Panc1 (cell line): ENCODE measurements at places on chromosomes 4 and X. TPM values are rescaled to one million over a fixed set of nuclear protein-coding genes. Genes with fewer than 3 reads are reported as not detected.

CENPC gene
- 10.1 TPM for total RNA-seq

- no peaks in the 10 kb centered on the region for H3K27me3 ChIP-seq
- H3K4me1 ChIP-seq: peaks cover 25% of the 10 kb centered on the region
- H3K36me3 ChIP-seq: no peaks in the 10 kb centered on the region; the same call in 1 of the 2 replicates
- peak overlapping the region; percentile 75 for H3K27ac ChIP-seq
Measured at GRCh38 chr4:150231107-150231770, 153.0 kb downstream of the DCLK2 start.

KLB gene
- total RNA-seq: not detected

CSAG1 gene
- total RNA-seq: not detected

DNA sequence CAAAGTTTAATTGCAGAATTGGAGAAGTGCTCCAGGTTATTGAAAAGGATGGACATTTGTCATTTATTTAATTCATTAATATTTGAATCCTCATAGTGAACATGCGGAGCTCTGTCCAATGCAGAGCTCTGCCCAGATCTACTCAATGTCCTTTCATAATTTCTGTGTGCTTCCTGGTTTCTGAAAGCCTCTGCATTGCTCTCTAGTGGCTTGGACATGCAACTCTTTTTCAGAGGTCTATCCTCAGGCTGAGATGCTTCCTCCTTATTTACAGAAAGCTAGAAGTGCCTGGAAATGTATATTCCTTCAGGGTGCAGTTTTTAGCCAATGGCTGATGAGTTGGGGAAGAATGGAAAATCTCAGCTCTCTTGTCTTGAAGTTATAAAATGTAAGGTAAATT, 786.1 kb upstream of the AADAT start:
- H3K4me3 ChIP-seq: no peak overlapping the region
- H3K27ac ChIP-seq: no peak overlapping the region
- DNase-seq: no peak
- no peaks in the 10 kb centered on the region for H3K36me3 ChIP-seq

PRRG1 gene
- total RNA-seq: 8.6 TPM

DNA sequence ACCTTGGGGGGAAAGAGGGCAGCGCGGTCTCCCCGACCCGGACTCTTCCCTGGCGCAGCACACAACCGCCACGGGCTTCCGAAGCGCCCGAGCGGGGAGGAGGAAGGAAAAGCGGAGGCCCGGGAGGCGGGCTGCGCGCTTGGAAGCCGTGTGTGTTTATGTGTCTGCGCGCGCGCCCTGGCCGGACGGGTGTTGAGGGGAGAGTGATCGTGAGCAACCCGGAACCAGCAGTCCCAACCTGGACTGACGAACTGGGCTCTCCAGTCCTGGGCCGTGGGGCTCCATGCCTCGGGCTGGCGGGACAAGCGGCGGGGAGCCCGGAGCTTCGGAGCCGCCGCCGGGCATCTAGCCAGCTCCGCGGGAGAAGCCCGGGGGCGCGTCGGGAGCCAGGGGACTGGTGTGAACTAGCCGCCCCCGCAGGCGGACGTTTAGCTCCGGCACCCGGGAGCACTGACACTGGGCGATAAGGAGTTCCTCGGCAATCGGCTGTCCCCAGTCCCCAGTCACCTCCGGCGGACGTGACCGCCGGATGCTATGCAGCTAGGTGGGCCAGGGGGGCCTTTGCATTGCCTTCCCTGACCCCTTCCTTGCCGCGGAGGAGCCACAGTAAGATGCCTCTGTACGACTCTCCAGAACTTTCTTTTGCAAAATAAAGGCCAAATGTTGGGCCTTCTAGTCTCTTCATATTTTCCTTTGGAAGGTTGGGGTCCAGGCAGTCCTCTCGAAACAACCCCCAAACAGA, 74.8 kb upstream of the BCOR start:
- H3K27ac ChIP-seq: peak overlapping the region; percentile 89
- peaks cover 12% of the 10 kb centered on the region for H3K4me1 ChIP-seq
- H3K27me3 ChIP-seq: no peaks in the 10 kb centered on the region
- no peak for DNase-seq

- no peak overlapping the region for H3K4me3 ChIP-seq
- H3K4me1 ChIP-seq: no peaks in the 10 kb centered on the region
- no peaks in the 10 kb centered on the region for H3K27me3 ChIP-seq
Measured at GRCh38 chr4:37279894-37280592, 35.5 kb downstream of the NWD2 start.

AMTN gene
- not detected for total RNA-seq

DNA sequence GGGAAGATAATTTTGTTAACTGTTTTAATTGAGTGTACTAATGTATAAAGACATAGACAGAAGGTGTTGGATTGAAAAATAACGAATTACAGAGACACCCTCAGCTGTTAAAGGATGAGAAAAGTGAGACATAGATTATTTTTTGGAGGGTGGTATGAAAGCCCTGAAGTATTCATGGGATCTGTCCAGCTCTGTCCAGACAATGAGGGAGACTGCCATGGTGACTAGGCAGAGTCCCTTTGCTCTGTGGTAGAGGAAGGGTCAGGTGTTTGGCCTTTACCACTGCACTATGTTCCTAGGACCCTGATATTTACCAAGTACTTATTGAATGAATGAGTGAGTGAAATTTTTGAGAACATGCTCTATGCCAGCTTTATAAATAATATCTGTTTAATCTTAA, 11.4 kb downstream of the FGF2 start:
- peaks cover 2% of the 10 kb centered on the region for H3K4me1 ChIP-seq
- H3K27ac ChIP-seq: no peak overlapping the region
- DNase-seq: no peak
- no peak overlapping the region for H3K4me3 ChIP-seq
- no peaks in the 10 kb centered on the region; the same call in 1 of the 2 replicates for H3K36me3 ChIP-seq

- H3K4me3 ChIP-seq: no peak overlapping the region
- H3K4me1 ChIP-seq: peaks cover 7% of the 10 kb centered on the region
- no peaks in the 10 kb centered on the region for H3K36me3 ChIP-seq
Measured at GRCh38 chrX:44432641-44433040, 89.2 kb upstream of the EFHC2 start.

RGN gene
- total RNA-seq: 3.4 TPM

- H3K4me1 ChIP-seq: no peaks in the 10 kb centered on the region
- no peak overlapping the region for H3K27ac ChIP-seq
- no peaks in the 10 kb centered on the region for H3K27me3 ChIP-seq
- DNase-seq: no peak
Measured at GRCh38 chr4:91502365-91502764, 801.4 kb upstream of the GRID2 start.

DNA sequence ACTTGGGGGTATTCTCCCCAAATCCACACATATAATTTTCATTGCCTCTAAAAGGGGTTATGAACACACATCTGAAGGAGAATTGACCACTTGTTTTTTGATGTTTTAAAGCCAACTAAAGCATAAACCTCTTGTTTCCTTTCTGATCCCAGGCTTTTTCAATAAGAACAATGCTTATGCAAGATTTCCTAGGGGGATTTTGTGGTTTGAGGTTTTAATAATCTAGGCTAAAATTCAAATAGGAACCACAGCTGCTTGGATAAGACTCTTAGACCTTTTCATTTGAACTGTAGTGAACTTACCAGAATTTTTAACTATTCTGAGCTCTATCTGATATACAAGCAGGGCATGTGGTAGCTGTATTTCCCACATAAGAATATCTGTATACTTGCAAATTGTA, 651.1 kb downstream of the ANKRD50 start:
- no peak for DNase-seq
- H3K27ac ChIP-seq: no peak overlapping the region; the same call in 1 of the 2 replicates
- no peak overlapping the region for H3K4me3 ChIP-seq
- no peaks in the 10 kb centered on the region; the same call in 1 of the 2 replicates for H3K4me1 ChIP-seq

- no peak overlapping the region for H3K4me3 ChIP-seq
- 0 out of 2 replicates have a peak, but pooled peaks cover 3% of the 10 kb centered on the region for H3K36me3 ChIP-seq
- H3K27ac ChIP-seq: no peak overlapping the region
- no peaks in the 10 kb centered on the region for H3K4me1 ChIP-seq
- DNase-seq: no peak
Measured at GRCh38 chrX:119411959-119412358, 12.8 kb downstream of the SLC25A43 start.

DNA sequence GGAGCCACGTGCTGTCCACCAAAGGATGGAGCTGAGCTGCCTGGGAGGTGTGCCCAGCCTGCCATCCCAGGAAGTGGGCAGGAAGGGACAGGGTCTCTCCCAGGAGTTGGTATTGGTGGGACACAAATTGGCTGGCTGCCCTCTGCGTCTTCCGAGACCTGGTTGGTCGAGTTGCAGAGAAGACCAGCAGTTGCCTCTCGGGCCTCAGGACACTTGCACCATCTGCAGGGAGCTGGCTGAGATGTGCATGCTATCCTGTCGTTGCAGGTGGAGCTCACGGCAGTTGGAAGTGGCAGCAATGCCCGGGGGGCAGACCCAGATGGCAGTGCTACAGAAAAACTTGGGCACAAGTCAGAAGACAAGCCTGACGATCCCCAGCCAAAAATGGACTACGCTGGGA, 30.2 kb downstream of the BCORL1 start:
- no peaks in the 10 kb centered on the region for H3K27me3 ChIP-seq
- H3K4me1 ChIP-seq: no peaks in the 10 kb centered on the region
- H3K27ac ChIP-seq: no peak overlapping the region
- no peak overlapping the region for H3K4me3 ChIP-seq

MAGEE2 gene
- not detected for total RNA-seq

DNA sequence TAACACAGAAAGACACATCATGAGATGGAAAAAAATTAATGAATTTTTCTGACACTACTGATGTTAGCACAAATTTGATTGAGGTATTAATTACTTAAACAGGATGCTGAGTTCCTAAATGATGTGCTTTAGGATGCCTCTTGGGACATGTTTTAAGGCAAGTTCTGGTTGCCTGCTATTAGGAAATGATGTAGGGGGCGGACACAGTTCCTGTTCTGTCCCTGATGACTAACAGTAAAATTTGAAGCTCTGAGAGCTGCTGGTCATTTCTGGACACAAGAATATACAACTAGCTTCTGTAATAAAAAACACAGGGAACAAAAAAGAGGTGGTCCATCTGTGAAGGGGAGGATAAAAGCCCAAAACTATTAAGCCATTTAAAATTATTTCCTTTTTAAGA, 163.2 kb upstream of the ETNPPL start:
- H3K4me3 ChIP-seq: no peak overlapping the region
- no peaks in the 10 kb centered on the region for H3K27me3 ChIP-seq
- DNase-seq: no peak
- H3K4me1 ChIP-seq: no peaks in the 10 kb centered on the region
- H3K36me3 ChIP-seq: no peaks in the 10 kb centered on the region

GRCh38 chr4:42492962-42493361, 95.7 kb downstream of the SHISA3 start:
- no peaks in the 10 kb centered on the region for H3K36me3 ChIP-seq
- H3K27me3 ChIP-seq: no peaks in the 10 kb centered on the region; the same call in 1 of the 2 replicates
- no peak overlapping the region for H3K4me3 ChIP-seq

GRCh38 chrX:29488919-29489318, 726.4 kb upstream of the MAGEB2 start:
- H3K27ac ChIP-seq: peak overlapping the region; percentile 23; the same call in 1 of the 2 replicates
- H3K27me3 ChIP-seq: no peaks in the 10 kb centered on the region
- H3K4me3 ChIP-seq: no peak overlapping the region
- no peak for DNase-seq

DNA sequence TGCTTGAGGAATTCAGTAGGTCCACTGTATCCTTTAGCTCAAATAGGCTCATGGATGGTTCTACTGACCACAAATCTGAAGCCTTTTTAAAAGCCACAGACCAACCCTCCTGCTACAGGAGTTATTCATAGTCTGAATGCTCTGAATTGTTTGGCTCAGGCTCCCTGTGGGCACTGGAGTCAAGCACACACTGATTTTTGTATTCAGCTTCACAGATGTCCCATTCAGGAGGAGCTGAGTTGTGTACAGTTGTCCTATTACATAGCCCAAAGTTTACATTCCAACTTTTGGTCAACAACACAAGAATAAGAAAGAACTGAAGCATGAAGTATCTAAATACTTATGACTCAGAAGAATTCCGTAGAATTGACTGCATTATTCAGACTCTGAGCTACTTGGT, 243.9 kb downstream of the UNC5C start:
- no peak overlapping the region for H3K4me3 ChIP-seq
- peak; percentile 47 for DNase-seq
- H3K4me1 ChIP-seq: peaks cover 7% of the 10 kb centered on the region
- no peaks in the 10 kb centered on the region for H3K36me3 ChIP-seq
- H3K27ac ChIP-seq: peak overlapping the region; percentile 88

DNA sequence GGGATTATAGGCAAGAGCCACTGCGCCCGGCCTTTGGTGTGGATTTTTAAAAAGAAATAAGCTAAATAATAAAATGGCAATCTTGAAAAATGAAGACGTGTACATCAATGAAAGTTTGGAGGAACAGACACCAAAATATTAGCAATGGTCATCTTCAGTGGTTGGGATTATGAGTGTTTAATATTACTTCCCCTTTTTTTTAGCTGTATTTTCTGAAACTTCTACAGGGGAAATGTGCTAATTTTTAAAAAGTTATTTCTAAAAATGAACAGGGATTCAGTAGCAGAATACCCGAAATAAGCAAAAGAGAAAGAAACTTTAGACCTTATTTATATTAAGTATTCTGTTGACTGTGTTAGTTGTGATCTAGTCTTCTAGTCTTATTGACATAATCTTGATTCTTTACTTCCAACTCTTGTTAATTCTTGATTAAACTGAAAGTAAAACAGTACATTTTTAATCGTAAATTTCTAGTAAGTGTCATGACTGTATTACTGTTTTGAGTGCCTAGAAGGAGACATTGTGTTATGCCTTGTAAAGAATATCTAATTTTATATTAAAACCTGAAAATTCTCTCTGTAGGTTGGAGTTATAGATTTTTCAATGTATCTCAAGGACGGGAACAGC, 51.3 kb downstream of the RUFY3 start:
- no peaks in the 10 kb centered on the region for H3K4me1 ChIP-seq
- H3K36me3 ChIP-seq: peaks cover 4% of the 10 kb centered on the region; the same call in 1 of the 2 replicates
- no peak overlapping the region for H3K27ac ChIP-seq
- no peak for DNase-seq
- H3K27me3 ChIP-seq: no peaks in the 10 kb centered on the region

DNA sequence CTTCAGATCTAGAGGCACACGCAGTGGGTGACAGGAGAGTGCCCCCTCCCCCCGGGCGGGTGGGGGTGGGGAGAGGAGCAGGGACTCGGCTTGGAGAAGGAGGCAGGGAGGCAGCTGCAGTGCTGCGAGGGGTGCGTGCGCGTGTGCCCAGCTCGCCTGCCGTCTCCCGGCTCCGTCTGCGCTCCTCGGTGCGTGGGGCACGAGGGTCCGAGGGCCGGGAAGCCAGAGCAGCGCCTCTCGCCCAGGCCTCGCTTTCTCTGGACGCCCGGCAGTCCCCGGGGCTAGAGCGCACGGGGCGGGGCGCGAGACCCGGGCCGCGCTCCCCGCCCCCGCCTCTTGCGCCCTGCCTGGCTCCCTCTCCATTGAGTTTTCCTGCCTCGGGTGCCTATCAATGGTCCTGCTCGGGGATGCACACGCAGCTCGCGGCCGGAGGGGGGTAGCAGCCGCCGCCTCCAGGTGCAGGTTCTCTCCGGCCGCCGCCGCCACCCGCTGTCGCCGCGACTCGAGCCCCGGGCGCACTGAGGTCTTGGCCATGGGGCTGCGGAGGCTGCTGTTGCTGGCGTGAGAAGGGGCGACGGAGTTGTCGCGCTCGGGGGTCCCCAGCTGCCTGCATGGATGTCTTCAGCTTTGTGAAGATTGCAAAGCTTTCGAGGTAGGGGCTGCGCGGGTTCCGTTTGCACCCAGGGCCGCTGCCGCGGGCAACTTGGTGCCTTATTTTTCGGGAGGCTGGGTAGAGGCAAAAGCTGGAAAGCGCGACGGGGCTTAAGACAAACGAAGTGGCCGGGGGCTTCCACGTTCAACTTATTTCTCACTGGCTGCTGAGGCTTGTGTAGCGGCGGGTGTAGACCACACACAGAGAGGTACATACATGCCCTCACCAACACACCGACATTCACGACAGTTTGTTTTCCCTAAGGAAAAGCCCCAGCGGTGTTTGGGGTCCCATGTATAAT, at the start of gene FRMPD4:
TSS of gene FRMPD4 (plus strand) at position 113 of the 953 bp plus-strand sequence. CDS start at position 612, 499 bp downstream.
- H3K27ac ChIP-seq: no peak within 1 kb of the TSS
- no peaks in the 10 kb centered on the region for H3K27me3 ChIP-seq
- no peak for DNase-seq
- H3K36me3 ChIP-seq: no peaks in the 10 kb centered on the region
- H3K4me3 ChIP-seq: peak within 1 kb of the TSS; percentile 40
- H3K4me1 ChIP-seq: no peaks in the 10 kb centered on the region
